CD8-positive, alpha-beta memory T cell (primary cell): ENCODE measurements at places on chromosomes 7 and 10.

DNA sequence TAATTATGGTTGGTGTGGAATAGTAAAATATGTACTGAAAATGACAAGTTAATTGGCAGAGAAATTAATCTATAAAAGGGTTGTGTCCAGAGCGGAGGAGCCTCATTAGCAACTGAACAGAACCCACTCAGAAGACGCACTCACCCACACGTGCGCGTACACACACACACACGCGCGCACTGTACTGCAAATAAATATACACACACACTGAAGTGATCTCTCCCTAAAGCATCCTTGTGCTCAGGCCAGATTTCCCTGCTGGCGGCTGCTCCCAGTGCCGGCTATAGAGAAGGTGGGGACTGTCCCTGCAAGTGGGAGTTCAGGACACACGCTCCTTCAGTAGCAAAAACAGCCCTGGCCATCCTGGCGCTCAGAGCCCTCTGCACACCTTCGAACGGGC, 85.2 kb downstream of the CHST15 start:
- DNase-seq, result no peak

GRCh38 chr10:8407501-8408021, 353.1 kb downstream of the GATA3 start:
- DNase-seq, result no peak

- no peak for DNase-seq
Measured at GRCh38 chr7:132023466-132023865, 467.0 kb upstream of the PODXL start.

GRCh38 chr7:29091715-29092114, 54.6 kb downstream of the CPVL start:
- DNase-seq, result no peak

- DNase-seq, result no peak
Measured at GRCh38 chr7:82209179-82209747, 234.3 kb downstream of the CACNA2D1 start.

- DNase-seq, result peak; percentile 54
Measured at GRCh38 chr7:44580945-44581878, 819 bp downstream of the TMED4 start.

DNA sequence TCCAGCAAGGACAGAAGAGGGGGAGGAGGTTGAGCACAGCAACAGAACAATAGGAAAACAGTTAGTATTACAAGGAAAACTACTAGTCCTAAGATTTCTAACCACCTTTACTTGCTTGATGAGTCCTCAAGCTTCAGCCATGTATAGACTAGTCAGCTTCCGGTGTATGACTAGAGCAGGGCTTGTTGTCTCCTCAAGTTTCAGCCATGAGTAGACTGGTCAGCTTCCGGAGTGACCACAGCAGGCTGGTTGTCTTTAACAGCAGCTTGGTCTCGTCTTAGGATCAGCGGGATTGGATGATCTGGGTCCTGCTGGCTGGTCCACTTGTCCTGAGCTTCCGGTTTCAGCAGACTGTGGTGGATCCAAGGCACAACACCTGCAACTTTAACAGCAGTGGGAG, 10.6 kb upstream of the ZNF239 start:
- DNase-seq, result no peak

DNA sequence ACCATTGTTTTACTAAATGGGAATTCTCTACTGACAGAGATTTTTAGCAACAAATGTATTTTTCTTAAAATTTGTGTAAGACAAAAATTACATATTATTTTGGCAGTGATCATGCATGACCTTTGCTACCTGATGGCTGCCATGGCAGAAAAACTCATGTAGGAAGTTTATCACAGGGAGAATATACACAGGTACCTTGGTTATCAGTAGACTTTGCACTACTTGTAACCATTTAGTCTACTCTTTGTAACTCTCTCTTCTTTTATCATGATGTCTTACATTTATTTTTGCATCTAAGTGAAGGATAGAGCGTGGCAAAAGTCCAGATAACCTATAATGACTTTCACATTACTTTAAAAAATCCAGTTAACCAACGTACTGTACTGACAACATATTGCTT, 34.1 kb downstream of the REEP3 start:
- DNase-seq, result no peak

DNA sequence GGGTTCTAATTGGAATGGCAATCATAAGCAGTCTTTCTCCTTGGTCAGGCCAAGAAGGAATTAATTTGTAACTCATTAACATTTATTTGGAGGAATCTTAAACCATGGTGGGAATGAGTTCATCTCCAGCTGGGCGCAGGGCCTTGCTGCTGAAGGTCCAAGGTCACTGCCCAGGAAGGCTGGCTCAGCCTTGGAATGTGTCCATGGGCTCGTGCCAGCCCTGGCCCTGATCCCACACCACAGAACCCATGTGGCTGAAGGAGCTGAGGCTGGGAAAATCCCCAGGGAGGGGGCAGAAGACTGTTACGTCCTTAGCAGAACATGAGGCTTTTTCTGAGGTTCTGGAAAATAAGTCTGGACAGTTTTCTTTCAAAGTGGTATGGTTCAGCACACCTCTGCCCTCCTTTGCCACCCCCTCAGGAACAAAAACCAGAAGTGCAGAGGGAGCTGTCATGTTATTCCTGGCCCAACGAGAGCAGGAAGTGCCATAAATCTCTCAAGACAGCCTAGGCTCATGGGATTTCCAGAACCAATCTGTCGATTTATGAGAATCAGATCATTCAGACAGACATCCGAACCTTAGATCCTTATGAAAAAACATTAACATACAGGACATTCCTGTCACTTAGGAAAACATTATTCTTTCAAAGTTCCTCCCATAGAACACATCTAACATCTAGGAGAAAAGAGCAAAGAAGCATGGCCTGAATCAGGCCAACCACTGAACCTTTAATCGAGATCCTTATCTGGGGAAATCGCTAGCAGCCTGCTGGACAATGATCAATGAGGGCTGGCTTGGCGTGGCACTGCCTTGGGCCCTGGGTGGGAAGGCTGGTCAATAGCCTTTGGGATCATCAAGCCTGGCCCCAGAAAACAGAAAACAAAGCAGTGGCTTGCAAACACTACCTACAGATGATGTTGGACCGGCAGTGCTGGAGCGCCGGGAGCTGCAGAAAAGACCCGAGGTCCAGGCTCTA, 134.3 kb downstream of the TAX1BP1 start:
- no peak for DNase-seq

DNA sequence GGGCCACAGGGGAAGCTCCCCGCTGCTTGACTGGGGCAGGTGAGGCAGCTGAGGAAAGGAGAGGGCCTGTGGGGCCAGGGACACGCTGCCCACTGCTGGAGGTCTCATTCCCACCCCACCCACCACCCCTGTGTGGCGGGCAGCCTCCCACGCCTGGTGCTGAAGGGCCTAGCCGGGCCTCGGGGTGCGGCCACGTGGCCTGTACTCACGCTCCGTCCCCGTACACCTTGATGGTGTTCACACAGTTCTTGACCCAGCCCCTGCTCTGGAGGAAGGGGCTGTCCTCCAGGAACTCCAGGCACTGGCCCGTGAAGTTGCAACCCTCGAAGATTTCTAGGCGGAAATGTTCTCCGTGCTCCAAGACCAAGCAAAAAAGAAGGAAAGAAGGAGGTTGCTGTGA, 4.0 kb downstream of the CRYGN start:
- DNase-seq, result no peak

DNA sequence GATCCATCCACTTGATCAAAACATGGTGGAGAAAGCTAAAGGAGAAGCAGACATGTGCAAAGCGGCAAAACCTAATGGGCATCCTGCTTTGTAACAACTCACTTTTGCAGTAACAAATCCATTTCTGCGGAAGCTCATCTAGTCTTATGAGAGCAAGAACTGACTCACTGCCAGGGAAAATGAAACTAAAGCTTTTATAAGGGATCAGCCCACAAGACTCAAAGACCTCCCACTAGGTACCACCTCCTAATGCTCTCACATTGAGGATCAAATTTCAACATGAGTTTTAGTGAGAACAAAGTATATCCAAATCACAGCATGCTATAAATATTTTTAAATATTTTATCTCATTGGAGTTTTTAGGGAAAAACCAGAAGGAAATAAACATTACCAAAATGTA, 120.1 kb upstream of the GNAI1 start:
- DNase-seq, result no peak
